ENCODE measurements at places on chromosomes 11 and 22.
A peak's percentile ranks its signal among the peaks of the same experiment; 100 is the strongest.

- DNase-seq: no peak
Measured at GRCh38 chr22:25555586-25555985, 8.9 kb upstream of the GRK3 start.

DNA sequence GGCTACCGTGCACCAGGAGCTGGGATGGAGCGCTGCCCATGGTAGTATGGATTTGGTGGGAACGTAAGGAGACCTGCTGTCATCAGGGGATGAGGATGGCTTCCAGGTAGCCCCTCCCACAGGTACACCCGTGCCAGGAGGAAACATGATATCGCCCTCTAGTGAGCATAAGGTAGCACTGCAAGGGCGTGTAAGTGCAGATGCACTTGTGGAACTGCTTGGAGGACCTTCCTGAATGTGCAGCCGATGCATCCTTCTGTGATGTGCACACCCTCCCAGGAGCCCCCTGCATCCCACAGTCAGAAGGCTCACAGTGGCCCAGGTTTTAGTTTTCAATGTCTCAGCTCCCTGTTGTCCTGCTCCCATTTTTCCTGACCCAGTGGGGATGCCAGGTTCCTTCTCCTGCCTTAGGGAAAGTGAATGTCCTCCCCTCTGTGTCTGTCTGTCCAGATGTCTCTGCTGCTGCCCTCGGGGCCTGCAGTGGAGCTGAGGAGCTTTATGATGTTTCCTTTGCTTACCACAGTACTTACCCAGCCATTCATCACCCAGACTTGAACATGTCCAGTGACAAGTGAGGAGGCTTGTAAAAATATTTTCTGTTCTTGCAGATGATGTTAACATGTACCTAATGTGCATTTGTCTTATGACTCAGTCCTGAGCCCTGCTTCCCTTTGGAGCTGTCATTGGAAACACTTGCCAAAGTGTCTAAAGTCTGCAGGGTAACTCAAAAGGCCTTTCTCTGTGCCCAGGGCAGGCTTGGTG is 49.2 kb downstream of the DBX1 start:
- DNase-seq: peak; percentile 77

- no peak for DNase-seq
Measured at GRCh38 chr11:76665921-76666351, 4.6 kb downstream of the LRRC32 start.

DNA sequence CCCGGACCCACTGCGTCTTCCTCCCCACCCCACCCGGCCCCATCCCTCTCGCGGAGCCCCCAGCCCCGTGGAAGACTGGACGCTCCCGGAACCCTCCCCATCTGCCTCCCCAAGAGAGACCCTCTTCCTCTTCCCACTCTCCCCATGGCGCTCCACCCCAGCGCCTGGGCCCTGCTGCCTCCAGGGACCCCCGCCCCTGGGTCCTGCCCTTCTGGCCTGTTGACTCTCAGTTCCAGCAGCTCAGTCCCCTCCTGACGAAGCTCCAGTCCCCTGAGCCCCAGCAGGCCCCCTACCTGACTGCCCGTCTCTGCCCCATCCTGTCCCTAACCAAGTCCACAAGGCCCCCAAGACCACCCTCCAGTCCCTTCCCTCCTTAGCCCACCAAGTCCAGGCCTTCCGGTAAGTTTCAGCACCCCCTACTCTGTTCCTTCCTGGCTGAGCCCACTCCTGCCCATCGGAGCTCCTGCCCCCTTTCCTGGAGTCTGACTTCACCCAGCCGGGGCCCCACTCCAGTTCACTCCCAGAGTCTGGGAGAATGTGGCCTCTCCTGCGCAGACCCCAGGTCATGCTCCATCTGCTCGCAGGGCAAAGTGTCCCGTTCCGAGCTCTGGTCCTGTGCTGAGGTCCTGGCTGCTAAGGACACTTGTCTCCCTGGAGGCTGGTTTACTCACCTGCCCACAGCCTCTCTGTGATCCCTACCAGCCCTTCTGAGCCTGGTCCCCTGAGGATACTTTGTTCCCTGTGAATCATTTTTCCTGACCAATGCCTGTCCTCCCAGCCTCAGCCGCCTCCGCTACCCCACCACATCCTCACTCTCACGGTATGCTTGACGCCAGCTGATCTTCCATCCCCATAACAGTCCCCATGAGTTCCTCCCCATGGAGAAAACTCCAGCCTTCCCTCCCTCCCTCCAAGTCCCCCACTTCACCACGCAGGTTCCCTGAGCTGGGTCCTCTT is 722 bp downstream of the IFITM10 start:
- peak; percentile 40 for DNase-seq

- no peak for DNase-seq
Measured at GRCh38 chr11:78392854-78393253, 24.8 kb downstream of the GAB2 start.

GRCh38 chr22:26172389-26172990 is 3.2 kb downstream of the SEZ6L start:
- DNase-seq: peak; percentile 65

DNA sequence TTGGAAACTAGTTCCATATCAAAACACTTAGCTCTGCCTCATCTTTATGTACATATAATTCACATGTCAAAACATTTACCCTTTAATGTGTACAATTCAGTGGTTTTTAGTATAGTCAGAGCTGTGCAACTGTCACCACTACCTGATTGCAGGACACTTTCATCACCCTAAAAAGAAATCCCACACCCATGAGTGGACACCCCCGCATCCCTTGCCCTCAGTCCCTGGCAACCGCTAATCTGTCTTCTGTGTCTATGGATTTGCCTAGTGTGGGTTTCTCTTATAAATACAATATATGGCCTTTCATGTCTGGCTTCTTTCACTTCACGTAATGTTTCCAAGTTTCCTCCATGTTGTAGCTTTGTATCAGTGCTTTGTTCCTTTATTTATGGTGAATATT is 8.6 kb upstream of the EMID1 start:
- no peak for DNase-seq

DNA sequence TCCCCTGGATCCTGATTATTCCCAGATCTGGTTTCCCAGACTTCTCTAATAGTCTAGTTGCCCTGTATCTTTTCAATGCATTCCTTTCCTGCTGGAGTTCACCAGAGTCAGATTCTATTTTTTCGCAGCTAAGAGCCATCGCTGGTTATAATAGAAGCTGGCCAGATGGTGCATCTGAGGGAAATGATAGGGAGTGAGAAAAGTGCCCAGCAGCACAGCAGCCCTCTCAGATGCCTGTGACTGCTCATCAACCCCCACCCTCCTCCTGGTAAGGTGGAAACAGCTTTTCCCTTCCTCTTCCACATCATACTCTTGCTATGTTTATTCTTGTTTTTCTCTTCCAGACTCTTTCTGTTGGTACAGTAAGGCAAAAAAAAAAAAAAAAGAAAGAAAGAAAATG is 12.8 kb downstream of the OR8A1 start:
- no peak for DNase-seq

GRCh38 chr22:49962012-49962750 is 1.6 kb downstream of the PIM3 start:
- DNase-seq: peak; percentile 91

- peak; percentile 65 for DNase-seq
Measured at GRCh38 chr22:29689880-29690213, 30.0 kb upstream of the CABP7 start.

GRCh38 chr22:43346521-43346929 is 3.4 kb upstream of the SCUBE1 start:
- peak; percentile 85 for DNase-seq

- no peak for DNase-seq
Measured at GRCh38 chr11:68010090-68011041, at the start of gene ALDH3B1. ALDH3B1 (plus strand) TSS chr11:68010327; CDS start chr11:68015298, 4,971 bp downstream.

GRCh38 chr11:94203070-94203469 is 74.4 kb downstream of the PANX1 start:
- no peak for DNase-seq

DNA sequence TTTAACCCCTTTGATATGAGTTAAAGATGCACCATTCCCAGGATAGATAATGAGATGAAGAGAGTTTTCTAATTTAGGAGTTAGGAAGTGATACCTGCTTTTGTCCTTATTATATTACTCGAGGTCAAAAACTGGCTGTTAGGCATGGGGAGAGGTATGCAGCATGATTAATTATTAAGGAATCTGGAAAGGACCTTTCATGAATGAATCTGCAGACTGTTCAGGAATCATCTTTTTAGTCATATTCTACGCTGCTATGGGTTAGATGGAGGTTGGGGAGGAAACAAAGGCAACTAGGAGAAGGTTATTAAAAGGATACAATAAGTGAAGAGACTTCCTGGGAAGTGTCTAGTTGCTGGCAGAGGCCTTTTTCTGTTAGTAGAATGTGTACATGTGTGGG is 492.4 kb upstream of the CCDC90B start:
- DNase-seq: no peak

DNA sequence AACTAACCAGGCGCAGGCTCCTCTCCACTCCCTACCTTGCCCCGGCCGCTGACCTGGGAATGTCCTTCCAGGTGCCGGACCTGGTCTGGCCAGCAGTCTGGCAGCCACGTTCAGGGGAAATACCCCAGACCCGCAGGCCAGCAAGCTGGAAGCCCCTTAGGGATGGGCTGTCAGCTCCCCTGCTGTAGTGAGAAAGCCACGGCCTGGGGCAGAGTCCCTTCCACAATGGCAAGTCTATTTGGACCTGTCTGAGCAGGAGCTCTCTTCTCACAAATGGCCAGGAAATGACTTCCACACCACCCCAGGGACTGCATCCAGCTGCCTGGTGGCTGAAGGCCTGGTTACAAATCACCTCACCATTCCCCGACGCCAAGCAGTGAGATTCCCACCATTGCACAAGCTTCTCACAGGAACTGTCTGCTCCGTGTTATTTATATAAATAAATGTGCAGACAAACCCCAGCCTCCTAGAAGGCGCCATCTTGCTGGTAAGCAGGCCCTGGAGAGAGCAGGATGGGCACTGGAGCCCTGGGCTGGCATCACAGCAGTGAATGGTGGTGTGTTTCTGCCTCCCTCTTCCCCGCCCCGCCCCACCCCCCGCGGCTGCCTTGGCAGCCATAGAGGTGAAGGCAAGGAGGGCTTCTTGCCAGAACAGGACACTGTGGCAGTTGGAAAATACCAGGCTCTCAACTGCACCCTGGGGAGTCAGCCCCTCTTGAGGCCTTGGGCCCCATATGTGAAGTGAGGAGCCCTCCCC is 23.7 kb downstream of the RSPH14 start:
- DNase-seq: no peak

- DNase-seq: no peak
Measured at GRCh38 chr22:27086080-27087044, 429.0 kb downstream of the MIAT start.
